ENCODE measurements at places on chromosomes 2 and 18.

GRCh38 chr18:23250893-23251656 lies 115.8 kb downstream of the CABLES1 start:
- no peak for DNase-seq

DNA sequence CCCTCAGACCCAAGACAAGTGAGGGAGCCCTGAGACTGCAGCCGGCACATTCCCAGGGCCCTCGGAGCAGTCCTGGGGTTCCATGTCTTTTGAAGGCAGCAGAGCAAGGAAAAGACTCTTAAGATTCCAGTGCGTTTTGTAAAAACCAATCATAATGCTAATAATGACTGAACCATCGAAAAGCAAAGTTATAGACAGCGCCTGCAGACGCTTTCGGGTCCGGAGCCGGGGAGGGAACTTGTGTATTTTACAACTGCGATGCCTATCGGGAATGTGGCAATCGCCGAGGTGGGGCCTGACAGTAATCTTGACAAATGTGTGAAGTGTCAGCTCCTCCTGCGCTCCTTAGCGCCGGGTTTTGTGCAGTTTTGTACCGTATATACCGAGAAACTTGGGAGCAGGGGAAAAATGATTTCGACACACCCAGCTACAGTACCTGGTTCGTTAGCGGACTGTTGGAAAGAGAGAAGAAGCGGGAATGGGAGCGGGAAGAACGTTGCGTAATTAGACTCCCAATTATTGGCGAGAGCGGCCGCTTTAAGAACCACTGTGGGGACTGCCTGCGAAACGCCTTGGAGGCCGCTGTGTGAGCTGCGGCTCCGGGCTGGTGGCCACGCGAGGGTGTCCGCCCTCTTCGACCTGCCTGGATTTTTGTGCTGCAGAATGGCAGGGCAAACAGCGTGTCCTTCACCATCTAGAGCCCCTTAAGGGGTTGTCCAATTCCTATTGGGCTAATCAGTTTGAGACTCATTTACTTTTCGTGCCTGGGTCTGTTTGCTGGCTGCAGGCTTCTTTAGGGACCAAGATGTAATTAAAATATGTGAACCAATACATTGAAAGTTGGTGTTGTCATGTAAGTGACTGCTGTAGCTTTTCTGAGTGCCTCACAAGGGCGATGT lies 2.4 kb downstream of the EPAS1 start:
- no peak for DNase-seq

GRCh38 chr2:119062652-119063051 lies 95.9 kb downstream of the C1QL2 start:
- DNase-seq, result no peak

GRCh38 chr18:62436636-62437234 lies 86.1 kb upstream of the ZCCHC2 start:
- no peak for DNase-seq

- no peak for DNase-seq
These were observed 99.4 kb downstream of the CBLN2 start for GRCh38 chr18:72444798-72445155.

DNA sequence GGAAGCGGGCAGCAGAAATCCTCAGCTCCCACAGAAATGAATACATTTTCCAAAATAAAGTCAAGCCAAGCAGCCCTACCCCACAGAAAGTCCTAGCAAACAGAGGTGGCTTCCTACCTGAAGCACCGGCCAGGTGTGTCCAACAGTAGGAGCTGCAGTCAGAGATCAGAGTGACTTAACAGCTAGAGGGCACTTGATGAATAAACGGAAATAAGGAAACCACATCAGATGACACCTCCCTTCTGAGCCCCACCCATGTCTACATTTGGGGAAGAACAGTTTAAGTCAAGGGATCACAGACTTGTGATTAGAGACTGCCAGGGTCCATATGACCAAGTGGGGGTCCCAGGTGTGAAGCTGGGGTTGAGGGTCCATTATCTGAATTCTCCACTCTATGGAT lies at the start of gene CXCR1:
Gene CXCR1 (minus strand): TSS at position 172 of the 400 bp plus-strand sequence. CDS start 1,751 bp downstream, outside the sequence.
- no peak for DNase-seq

- no peak for DNase-seq
These were observed 39.2 kb upstream of the LRRC30 start for GRCh38 chr18:7191736-7192135.
